HT-29 (cell line): ENCODE measurements at places on chromosomes 5 and 9. TPM values are rescaled to one million over a fixed set of nuclear protein-coding genes. Genes with fewer than 3 reads are reported as not detected.

GRCh38 chr5:143890487-143890886, 78.5 kb downstream of the HMHB1 start:
- no peak for DNase-seq

- no peak for DNase-seq
Observed at GRCh38 chr5:1002836-1003235, 5.8 kb upstream of the NKD2 start.

- no peak for DNase-seq
Observed at GRCh38 chr9:132647355-132647754, 22.4 kb downstream of the DDX31 start.

The IRX4 gene
- not detected in 2 replicates for total RNA-seq

The TLE4 gene
- total RNA-seq: 16.1 and 18.3 TPM in 2 replicates

The KIF12 gene
- 36.4 and 41.0 TPM in 2 replicates for total RNA-seq

The SEC61B gene
- total RNA-seq: 116 and 125 TPM in 2 replicates

The BARHL1 gene
- total RNA-seq: not detected in 2 replicates

The AK3 gene
- 114 TPM in 2 replicates for total RNA-seq

The SPIN1 gene
- 20.8 and 30.8 TPM in 2 replicates for total RNA-seq

The SPATA31A1 gene
- not detected in 2 replicates for total RNA-seq
